ENCODE measurements at places on chromosomes 7 and 10.

DNA sequence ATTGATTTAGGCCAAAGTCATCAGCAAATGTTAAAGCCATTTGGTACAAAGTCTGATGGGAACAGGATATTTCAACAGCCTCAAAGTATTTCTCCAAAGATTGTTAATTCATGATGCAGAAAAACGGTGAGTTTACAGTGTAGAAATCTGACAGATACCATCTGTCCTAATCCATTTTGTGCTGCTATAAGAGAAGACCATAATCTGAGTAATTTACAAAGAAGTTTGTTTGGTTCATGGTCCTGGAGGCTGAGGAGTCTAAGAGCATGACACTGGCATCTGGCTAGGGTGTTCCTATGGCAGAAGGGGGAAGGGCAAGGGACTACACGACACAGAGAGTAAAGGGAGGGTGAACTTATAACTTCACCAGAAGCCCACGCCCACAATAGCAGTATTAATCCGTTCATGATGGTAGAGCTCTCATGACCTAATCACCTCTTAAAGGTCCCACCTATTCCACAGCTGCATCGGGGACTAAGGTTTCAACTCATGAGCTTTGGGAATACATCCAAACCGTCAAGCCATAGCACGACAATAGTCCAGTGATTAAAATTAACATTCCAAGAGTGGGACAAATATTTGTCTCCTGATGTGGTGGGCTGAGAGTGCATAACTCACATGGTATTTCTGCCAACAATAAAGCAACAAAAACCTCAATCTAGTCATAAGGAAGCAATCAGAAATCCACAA is 298.6 kb upstream of the AKR1E2 start:
- DNase-seq: no peak

DNA sequence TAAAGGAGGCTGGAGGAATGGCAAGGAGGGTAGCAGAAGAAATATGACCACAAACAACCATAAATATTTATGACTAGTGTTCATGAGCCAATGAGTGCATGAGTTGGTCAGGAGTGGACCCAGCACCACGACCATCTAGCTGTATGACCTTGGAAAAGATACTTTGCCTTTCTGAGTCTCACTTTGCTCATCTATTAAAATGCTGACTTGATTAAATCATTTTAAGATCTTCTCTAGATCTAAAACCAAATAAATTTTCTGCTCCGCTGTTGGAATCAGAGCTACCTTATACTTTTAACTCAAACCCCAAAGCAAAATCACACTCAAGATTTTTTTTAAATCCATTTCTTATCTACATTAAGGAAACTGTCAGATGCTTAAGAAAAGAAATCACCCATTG is 207.0 kb downstream of the GPAM start:
- DNase-seq: no peak

DNA sequence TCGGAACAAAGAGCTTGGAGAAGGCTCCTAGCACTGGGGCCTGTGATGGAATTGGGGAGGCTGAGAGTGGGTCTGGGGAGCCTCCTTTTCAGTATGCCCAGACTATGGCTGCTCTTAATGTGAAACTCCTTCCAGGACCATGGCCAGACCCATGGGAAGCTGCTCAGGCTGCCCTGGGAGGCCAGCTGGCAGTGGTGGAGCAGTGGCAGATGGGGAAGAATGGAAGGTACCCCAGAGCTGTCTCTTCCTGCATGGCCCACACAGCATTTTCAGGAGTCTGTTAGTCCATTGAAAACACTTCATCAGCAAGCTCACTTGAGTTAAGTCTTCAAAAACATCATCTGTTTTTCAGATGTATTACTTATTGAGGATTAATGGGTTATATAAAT is 18.5 kb downstream of the NACAD start:
- no peak for DNase-seq

GRCh38 chr7:134327896-134328295 is 11.2 kb upstream of the SLC35B4 start:
- peak; percentile 36 for DNase-seq

GRCh38 chr7:2256306-2257045 is 14.4 kb downstream of the NUDT1 start:
- DNase-seq: no peak

GRCh38 chr10:88196291-88196690 is 332.9 kb downstream of the PTEN start:
- DNase-seq: no peak

DNA sequence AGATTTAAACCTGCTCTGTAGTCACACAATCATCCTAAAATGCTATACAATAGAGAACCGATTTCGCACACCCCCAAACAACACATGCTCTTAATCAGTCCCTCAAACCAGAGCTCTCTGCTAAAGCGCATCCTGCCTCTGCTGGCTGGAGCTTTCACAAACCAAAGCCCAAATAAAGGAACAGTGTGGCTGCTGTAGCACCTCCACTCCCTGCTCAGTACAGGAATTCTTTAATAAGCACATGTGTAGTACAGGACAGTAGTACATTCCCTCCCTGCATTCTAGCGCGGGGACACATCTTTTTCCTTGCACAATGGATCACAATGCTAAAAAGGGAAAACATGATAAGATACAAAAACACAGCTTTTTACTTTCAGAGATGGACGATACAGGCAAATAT is 684.6 kb downstream of the MAGI2 start:
- no peak for DNase-seq

- no peak for DNase-seq
These were observed 9.3 kb downstream of the TMEM248 start for GRCh38 chr7:66930341-66930740.

DNA sequence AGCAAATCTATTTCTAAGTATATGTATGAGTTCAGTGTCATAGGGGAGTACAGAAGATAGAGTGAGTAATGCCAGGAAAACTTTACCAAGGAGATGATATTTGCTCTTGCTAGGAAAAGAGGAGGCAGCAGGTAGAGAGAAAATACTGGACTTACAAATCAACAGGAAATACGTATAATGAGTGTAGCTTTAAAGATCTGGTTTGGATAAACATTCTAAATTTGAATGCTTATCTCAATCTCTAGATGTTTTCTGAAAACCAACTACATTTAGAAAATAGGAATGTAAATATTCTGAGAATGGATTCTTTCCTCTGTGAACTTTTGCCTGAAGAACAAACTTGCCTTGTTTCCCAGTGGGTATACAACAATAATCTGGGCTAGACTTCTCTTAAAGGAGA is 46.9 kb upstream of the GNAI1 start:
- DNase-seq: no peak

DNA sequence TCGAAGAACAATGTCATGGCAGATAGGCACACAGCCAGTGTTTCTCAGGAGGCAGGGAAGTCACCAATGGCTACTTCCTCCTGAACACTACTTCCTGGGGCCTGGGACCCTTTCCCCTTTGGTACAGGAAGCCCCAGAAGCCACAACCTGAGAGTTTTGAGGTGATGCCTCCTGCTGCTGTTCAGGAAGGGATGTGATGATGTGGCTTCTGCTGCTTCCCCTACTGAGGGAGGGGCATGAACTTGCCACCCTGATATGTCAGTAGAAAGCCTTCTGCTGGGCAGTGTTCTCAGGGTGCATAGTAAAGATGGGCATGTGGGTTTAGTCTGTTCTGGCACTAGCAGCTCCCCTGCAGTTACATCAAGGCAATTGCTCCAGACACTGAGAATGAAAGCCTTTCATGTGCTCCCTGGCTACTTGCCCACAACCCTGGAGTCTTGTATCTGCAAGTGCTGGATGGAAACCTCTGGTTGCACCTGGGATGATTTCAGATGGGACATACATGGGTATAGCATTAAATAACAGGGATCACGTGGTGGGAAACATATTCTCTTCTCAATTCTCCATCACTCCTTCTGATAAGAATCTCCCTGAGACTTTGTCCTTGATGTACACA is 69.3 kb downstream of the ADRA2A start:
- no peak for DNase-seq

DNA sequence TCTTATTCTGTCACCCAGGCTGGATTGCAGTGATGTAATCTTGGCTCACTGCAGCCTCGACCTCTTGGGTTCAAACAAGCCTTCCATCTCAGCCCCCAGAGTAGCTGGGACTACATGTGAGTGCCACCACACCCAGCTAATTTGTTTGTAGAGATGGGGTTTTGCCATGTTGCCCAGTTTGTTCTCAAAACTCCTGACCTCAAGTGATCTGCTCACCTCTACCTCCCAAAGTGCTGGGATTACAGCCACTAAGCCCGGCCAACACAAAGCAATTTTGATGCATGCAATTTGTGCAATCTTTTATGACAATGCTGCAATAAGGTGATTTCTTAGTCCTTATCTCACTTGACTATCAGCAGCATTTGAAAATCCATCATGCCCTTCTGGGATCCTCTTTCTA is 333.1 kb downstream of the FRMD4A start:
- DNase-seq: no peak

- no peak for DNase-seq
These were observed 9.0 kb downstream of the SFRP5 start for GRCh38 chr10:97762816-97763215.

DNA sequence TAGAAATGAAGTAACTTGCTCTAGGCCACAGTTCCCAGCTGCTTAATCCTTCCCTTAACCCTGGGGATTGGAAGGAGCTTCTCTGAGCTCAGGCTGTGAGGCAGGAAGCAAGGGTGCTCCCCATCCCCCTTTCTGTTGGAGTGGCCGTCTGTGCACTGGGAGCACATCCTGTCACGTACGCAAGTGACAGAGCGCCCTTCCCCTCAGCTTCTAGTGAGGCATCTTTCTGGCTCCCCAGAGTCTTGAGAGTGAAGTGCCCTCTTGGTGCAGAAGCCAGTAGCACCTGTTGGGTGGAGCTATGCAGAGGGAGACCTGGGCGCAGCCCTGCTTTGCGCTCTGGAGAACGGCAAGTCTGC is 47.8 kb downstream of the SHH start:
- peak; percentile 6 for DNase-seq

- DNase-seq: no peak
These were observed 183.8 kb upstream of the TBX20 start for GRCh38 chr7:35437619-35438275.

DNA sequence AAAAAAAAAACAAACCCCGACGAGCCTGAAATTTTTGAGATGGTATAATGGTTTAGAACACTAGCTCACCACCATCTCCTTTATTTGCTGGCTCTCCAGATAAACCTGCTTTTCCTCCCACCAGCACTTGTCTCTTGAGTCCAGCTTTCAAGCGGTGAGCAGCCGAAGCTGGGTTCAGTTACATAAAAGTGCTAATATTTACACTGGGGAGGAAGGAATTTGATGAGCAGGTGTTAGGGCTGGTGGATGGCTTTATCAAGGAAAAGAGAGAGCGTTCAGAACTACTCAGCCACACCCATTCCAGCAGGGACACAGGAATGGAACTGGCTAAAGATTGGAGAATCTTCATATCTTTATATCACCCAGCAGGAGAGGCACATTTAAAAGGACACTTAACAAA is 6.6 kb upstream of the CALML3 start:
- no peak for DNase-seq

DNA sequence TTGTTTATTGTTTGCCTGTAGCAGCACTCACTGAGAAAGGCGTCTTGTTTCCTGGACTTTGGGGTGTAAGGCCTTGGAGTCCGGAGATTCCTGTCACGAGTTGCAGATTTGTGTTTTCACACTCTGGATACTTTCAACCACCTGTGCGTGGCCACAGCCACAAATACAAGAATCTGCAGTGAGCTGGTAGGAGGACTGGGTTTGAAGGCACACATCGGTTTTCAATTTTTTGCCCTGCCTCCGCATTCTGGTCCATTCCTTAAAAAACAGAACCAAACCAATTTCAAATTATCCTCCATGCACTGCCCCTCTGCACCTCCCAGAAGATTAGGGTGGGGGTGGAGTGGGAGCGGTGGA is 619 bp downstream of the EXOC4 start:
- peak; percentile 3 for DNase-seq

DNA sequence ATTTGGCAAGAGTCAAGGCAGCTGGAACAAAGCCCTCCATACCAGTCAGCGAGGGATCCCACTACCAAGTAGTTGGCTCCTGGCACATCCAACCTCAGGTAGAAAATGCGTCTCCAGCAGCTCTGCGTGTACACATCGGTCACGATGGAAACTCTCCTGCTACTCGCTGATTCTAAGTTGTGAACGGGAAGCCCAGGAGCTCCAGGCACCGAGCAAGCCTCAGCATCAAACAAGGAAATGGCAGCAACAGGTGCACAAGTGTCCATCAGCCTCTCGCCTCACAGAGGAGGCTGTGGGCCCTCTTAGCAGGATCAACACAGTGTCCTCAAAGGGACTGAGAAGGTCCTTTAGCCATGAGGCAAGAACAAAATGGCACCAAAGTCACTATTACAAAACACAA is 127.0 kb downstream of the TCERG1L start:
- DNase-seq: no peak

DNA sequence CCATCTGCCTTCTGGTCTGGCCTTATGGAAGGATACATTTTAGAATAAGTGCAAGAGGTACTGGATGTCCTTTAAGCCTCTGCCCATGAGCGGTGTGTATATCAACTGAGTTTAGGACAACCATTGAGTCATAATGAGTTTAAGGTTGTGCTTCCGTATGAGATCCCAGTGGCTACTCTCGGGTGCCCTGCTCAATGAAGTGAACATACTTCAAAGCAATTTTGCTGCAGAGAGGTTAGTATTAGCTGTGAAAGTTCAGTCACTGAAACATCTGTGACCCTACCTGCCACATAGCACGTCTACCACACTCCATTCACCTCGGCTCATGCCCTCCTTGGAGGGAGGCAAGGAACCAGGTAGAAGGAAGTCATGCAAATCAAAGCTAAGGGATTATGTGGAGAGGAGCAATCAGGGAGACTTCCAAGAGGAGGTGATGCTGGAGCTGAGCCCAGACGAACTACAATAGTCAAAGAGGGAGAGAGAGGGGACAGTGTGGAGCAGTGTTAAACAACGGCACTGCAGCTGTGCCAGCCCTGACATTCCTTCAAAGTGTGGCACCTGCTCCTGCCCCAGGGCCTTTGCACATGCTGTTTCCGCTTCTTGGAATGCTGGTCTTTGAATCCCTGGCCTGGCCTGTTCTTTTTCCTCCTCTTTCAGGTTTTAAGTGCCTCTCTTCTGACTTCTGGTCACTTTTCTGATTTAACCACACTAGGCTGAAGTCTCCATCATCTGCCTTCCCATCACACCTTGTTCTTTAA is 25.4 kb downstream of the BTBD16 start:
- DNase-seq: no peak

DNA sequence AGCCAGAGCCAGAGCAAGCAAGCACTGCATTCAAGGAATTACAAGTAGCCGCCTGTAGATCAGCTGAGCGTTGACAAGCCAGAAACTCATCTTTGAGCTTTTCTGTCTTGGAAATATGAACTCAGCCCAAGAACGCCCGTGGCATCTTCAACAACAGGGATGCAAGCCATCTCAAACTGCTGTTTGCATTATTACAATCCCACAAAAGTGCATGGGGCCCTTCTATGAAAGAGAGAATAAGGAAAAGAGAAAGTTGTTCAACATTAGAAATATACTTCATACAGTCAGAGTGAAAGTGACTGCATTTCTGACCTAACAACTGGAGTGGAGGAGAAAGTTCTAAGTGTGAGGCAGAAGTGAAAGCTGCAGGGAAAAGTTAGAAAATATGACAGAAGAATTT is 6.5 kb downstream of the SGCE start:
- no peak for DNase-seq

GRCh38 chr10:100569687-100570481 is 34.1 kb downstream of the HIF1AN start:
- no peak for DNase-seq

GRCh38 chr10:15172306-15172840 is 3.9 kb upstream of the NMT2 start:
- DNase-seq: no peak

GRCh38 chr10:49744091-49744685 is 17.9 kb downstream of the OGDHL start:
- no peak for DNase-seq
